Right lobe of liver (tissue), 6 donors: ENCODE measurements at places on chromosomes 7 and 10.

DNA sequence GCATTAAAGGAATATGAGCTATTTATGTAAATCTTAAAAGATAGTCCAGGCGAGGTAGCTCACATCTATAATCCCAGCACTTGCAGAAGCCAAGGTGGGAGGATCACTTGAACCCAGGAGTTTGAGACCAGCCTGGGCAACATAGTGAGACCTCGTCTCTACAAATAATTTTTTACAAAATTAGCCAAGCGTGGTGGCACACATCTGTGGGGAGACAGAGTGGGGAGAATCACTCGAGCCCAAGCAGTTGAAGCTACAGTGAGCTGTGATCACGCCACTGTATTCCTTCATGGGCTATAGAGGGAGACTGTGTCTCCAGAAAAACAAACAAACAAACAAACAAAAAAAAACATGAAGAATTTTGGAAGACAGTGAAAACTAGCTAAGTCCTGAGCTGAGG, 28.4 kb downstream of the HERC4 start:
- H3K36me3 ChIP-seq = no peaks in the 10 kb centered on the region
- H3K4me3 ChIP-seq = no peak overlapping the region
- peaks cover 6% of the 10 kb centered on the region for H3K4me1 ChIP-seq
- no peaks in the 10 kb centered on the region for H3K27me3 ChIP-seq

DNA sequence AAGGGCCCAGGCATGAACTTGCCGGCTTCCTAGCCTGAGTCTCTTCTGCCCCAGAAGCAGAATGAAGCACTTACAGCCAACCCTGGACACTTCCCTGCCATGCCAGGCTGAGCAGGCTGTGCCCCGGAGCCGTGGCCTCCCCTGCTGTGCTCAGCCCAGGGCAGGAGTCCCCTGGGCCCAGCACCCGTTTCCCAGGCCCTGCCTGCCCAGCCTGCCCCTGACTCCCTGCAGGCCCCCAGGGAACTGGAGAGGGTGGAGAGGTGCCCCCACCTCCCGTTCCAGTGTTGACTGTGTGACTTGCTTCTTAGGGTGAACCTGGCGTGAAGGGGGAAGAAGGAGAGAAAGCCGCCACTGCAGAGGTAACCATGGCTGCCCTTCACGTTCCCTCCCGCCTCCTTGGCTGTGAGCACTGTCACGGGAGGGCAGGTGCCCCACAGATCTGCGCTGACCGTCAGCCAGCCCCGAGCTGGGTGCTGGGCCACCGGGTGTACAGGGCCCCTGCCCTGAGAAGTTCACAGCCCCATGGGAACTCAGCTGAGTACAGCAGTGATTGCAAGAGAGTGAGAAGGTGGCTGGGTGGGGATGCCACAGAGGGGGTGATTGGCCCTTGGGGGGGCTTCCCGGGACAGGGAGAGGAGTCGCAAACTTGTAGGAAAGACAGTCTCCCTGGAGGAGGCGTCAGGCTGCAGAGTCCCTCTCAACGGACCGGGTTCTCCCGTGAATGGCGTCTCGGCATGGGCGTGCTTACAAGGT, 75.9 kb downstream of the MYL10 start:
- no peaks in the 10 kb centered on the region for H3K27me3 ChIP-seq
- H3K4me1 ChIP-seq = no peaks in the 10 kb centered on the region
- no peaks in the 10 kb centered on the region for H3K36me3 ChIP-seq
- H3K4me3 ChIP-seq = no peak overlapping the region
- H3K27ac ChIP-seq = no peak overlapping the region

- H3K27ac ChIP-seq = no peak overlapping the region
- no peaks in the 10 kb centered on the region for H3K36me3 ChIP-seq
- H3K4me1 ChIP-seq = no peaks in the 10 kb centered on the region
Observed at GRCh38 chr10:88131511-88132139, 268.2 kb downstream of the PTEN start.

GRCh38 chr7:122887198-122887597, 938 bp upstream of the CADPS2 start:
- peak; percentile 78 for DNase-seq
- no peaks in the 10 kb centered on the region for H3K36me3 ChIP-seq
- H3K27ac ChIP-seq = peak overlapping the region; percentile 92
- peaks cover 19% of the 10 kb centered on the region for H3K4me1 ChIP-seq

- peak overlapping the region; percentile 76 for H3K4me3 ChIP-seq
- H3K36me3 ChIP-seq = no peaks in the 10 kb centered on the region
- no peaks in the 10 kb centered on the region for H3K27me3 ChIP-seq
- peak overlapping the region; percentile 72 for H3K27ac ChIP-seq
- H3K4me1 ChIP-seq = no peaks in the 10 kb centered on the region
Observed at GRCh38 chr10:128210215-128211063, 84.2 kb upstream of the MKI67 start.

- no peaks in the 10 kb centered on the region for H3K4me1 ChIP-seq
- no peak overlapping the region for H3K4me3 ChIP-seq
- no peak overlapping the region for H3K27ac ChIP-seq
- no peak for DNase-seq
Observed at GRCh38 chr7:70313271-70313670, 715.0 kb downstream of the AUTS2 start.

- H3K27me3 ChIP-seq = no peaks in the 10 kb centered on the region
- no peak overlapping the region for H3K27ac ChIP-seq
- no peak overlapping the region for H3K4me3 ChIP-seq
- no peaks in the 10 kb centered on the region for H3K4me1 ChIP-seq
Observed at GRCh38 chr7:41916450-41916927, 213.6 kb upstream of the INHBA start.

- no peak for DNase-seq
- H3K4me1 ChIP-seq = no peaks in the 10 kb centered on the region
- no peak overlapping the region for H3K27ac ChIP-seq
- no peak overlapping the region for H3K4me3 ChIP-seq
- no peaks in the 10 kb centered on the region for H3K27me3 ChIP-seq
Observed at GRCh38 chr7:18165166-18165565, 137.5 kb upstream of the PRPS1L1 start.

DNA sequence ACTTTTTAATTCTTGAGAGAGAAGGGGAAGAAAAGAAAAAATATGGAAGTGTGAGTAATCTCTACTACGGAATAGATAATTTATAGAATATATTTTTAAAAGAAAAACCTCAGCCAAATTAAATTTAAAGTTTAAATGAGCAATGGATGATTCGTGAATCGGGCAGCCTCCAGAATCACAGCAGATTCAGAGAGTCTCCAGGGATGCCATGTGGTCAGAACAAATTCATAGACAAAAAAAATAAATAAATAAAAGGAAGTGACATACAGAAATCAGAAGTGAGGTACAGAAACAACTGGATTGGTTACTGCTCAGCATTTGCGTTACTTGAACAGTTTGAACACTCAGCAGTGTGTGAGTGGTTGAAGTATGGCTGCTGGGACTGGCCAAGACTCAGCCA, 53.0 kb downstream of the PHYHIPL start:
- no peaks in the 10 kb centered on the region for H3K4me1 ChIP-seq
- no peak overlapping the region for H3K27ac ChIP-seq
- no peak overlapping the region for H3K4me3 ChIP-seq

DNA sequence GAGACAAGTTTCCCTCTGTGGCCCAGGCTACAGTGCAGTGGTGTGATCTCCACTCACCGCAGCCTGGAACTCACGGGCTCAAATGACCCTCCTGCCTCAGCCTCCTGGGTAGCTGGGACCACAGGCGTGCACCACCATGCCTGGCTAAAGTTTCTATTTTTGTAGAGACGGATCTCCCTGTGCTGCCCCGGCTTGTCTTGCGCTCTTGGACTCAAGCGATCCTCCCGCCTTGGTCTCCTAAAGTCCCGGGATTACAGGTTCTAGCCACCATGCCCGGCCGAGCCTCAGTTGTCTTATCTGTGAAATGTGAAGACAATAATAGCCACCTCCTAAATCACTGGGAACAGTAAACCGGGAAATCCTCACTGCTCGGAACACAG, 88.1 kb downstream of the FOXL3 start:
- no peaks in the 10 kb centered on the region for H3K27me3 ChIP-seq
- H3K27ac ChIP-seq = no peak overlapping the region
- DNase-seq = peak; percentile 37

DNA sequence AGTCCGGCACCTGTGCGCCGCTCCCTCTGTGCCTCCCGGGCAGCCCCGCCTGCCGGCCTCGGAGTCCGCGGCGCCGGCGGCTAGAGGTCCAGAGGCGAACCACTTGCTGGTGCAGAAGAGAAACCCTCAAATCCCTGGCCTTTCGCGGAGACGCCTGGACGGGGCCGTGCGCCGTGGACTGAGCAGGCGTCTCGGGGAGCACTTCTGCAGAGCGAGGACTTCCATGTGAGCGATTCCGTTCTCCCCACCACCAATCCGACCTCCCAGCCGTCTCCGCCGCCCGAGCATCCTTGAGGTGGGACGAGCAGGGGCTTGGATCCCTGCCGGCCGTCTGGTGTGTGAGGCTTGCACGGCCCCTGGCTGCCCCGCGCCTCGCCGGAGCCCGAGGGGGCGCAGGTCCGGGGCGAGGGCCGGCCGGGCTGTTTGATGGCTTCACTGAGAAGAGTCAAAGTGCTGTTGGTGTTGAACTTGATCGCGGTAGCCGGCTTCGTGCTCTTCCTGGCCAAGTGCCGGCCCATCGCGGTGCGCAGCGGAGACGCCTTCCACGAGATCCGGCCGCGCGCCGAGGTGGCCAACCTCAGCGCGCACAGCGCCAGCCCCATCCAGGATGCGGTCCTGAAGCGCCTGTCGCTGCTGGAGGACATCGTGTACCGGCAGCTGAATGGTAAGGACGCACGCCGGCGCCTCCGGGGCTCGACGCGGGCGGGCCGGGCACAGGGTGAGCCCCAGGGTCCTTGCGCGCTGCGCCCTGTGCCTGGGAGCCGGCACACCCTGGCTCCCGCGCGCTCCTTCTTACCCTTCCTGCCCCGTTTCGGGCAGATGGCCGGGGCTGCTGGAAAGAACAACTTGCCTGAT, 660 bp downstream of the GALNT17 start:
- H3K4me3 ChIP-seq = no peak overlapping the region
- no peaks in the 10 kb centered on the region for H3K27me3 ChIP-seq
- no peaks in the 10 kb centered on the region for H3K4me1 ChIP-seq

DNA sequence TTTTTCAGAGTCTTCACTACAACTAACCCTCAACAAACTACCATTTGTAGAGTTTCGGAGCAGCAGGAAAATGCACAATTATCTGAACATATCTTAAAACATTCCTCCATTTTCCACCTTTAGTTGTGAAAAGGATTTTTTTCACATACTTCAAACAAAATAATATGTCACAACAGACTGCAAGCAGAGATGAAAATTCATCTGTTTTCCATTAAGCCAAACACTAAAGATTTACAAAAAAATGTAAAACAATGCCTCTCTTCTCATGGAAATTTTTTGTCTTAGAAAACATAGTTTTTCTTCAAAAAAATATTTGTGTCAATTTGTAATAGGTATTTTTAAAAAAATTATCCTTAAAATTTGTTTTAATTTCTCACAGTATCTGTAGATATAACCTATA, 98.9 kb downstream of the ARHGAP12 start:
- H3K4me3 ChIP-seq = no peak overlapping the region
- no peaks in the 10 kb centered on the region for H3K4me1 ChIP-seq

GRCh38 chr10:11796474-11796873, 26.7 kb upstream of the PROSER2 start:
- DNase-seq = no peak
- no peaks in the 10 kb centered on the region for H3K4me1 ChIP-seq
- no peaks in the 10 kb centered on the region for H3K27me3 ChIP-seq
- no peak overlapping the region for H3K27ac ChIP-seq
- no peak overlapping the region for H3K4me3 ChIP-seq

- no peak for DNase-seq
- H3K27me3 ChIP-seq = no peaks in the 10 kb centered on the region
- no peak overlapping the region for H3K27ac ChIP-seq
- H3K4me1 ChIP-seq = no peaks in the 10 kb centered on the region
Observed at GRCh38 chr7:26497801-26498596, 206.3 kb downstream of the SNX10 start.

DNA sequence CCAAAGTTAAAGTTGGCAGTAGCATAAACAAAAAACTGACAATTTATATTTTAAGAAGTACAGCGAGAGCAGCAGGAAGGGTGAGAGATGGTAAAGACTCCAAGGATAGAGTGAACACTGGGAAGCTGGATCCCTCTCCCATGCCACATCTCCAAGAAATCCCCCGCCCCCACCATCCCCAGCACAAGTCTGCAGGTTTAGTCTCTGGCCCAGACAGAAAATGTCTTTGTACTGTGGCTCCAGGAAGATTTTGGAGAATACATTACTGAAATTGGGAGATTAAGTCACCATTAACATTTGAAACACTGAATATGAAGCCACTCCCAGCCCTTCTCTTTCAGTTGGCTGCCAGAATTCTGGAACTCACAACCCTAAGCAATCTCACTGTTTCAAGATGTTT, 140.3 kb downstream of the MACC1 start:
- no peaks in the 10 kb centered on the region for H3K36me3 ChIP-seq
- H3K27me3 ChIP-seq = no peaks in the 10 kb centered on the region
- H3K4me1 ChIP-seq = no peaks in the 10 kb centered on the region
- no peak overlapping the region for H3K4me3 ChIP-seq
- no peak overlapping the region for H3K27ac ChIP-seq
- no peak for DNase-seq

DNA sequence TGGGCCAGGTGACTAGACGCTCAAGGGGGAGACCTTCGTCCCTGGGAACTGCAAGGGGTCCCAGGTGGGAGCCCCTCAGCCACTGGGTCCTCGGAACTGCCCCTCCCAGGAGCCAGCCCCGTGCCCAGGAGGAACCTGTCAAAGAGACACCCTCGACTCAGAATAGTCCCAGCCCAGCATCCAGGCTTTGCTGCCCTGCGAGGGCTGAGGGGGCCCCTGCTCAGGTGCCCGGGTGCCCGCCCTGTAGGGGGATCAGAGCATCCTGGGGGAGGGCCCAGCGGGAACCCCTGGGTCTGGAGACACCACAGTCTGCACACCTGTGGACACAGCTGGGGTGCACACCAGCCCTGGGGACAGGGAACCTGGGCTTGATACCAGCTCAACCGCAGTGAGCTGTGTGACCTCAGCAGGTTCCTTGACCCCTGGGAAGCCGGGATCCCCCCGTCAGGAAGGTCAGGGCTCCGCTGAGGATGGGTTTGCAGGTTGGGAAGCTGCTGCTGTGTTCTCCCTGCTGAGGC, 407 bp downstream of the ELN start:
- H3K4me3 ChIP-seq = peak overlapping the region; percentile 40
- no peaks in the 10 kb centered on the region for H3K27me3 ChIP-seq
- no peaks in the 10 kb centered on the region for H3K36me3 ChIP-seq
- no peak overlapping the region for H3K27ac ChIP-seq
- DNase-seq = no peak

GRCh38 chr7:27314111-27314510, 71.5 kb downstream of the EVX1 start:
- no peaks in the 10 kb centered on the region for H3K4me1 ChIP-seq
- no peaks in the 10 kb centered on the region for H3K36me3 ChIP-seq
- no peak overlapping the region for H3K27ac ChIP-seq
- no peak overlapping the region for H3K4me3 ChIP-seq
